ENCODE measurements at places on chromosomes 13 and 19.

- no peak for DNase-seq
Observed at GRCh38 chr19:9073806-9074205, 13.1 kb upstream of the OR1M1 start.

- DNase-seq = no peak
Observed at GRCh38 chr13:95304453-95304852, 3.2 kb upstream of the ABCC4 start.

- DNase-seq = peak; percentile 87
Observed at GRCh38 chr19:13212759-13213330, 62.6 kb downstream of the IER2 start.

DNA sequence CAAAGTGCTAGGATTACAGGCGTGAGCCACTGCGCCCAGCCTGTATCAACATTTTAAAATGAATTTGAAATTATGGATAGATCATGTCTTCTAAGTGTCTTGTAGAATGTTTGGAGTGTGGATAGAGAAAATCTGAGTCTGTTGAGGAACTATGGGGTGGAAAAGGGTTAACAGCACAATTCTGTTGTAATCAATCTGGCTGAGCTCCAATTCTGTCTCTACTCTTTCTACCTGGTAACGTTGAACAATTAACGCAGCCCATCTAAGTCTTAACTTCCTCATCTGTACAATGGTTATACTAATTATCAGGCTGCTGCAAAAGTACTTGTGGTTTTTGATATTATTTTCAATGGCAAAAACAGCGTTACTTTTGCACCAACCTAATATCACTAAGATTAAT, 4.1 kb downstream of the FPR2 start:
- no peak for DNase-seq

- DNase-seq = peak; percentile 93
Observed at GRCh38 chr19:21568816-21569493, 63.6 kb downstream of the ZNF429 start.

- no peak for DNase-seq
Observed at GRCh38 chr13:41654796-41655195, 197.4 kb downstream of the RGCC start.

- DNase-seq = no peak
Observed at GRCh38 chr13:51823863-51824262, 19.9 kb upstream of the DHRS12 start.

- DNase-seq = peak; percentile 88
Observed at GRCh38 chr19:43555185-43555770, 20.0 kb downstream of the XRCC1 start.

GRCh38 chr13:27379694-27380641, 44.5 kb upstream of the GTF3A start:
- peak; percentile 78 for DNase-seq

DNA sequence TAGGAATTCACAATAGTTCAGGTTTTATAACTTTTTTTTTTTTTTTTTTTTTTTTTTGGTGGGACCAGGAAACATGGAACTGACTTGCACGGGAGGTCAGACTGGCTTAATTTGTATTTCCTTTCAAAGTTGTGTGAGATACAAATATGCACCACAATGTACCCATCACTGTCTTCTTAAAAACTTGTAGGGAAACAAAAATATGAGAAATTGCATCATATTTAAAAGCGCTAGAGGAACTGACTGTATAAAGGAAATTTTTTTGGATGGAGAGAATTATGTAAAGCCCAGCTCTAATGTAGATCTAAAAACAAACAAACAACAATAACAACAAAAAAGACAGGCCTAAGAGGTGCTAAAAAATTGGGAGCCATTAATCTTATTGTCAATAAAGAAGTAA, 246.5 kb downstream of the DCT start:
- no peak for DNase-seq

DNA sequence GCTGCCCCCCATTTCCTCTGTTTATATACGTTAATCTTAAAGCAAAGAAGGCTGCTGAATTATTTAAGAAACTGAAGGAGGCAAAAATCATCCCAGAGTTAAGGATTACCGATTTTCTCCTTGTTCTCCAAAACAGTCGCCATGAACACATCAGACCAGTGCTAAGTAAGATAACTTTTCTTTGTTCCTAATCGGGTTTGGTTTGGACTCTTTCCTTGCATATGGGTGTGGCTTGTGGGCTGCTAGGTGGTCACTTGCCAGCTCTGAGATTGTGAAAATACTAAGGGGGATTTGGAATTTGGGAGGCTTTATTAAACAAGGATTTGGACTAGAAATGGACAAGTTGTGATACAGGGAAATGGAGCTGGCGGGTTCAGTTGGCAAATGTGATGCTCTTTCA, 212.1 kb downstream of the OXGR1 start:
- no peak for DNase-seq

GRCh38 chr13:94433055-94433961, 46.2 kb downstream of the DCT start:
- peak; percentile 58 for DNase-seq

- DNase-seq = no peak
Observed at GRCh38 chr13:38804061-38804460, 117.2 kb downstream of the FREM2 start.

- DNase-seq = peak; percentile 42
Observed at GRCh38 chr19:11435833-11436313, 438 bp downstream of the PRKCSH start.

GRCh38 chr13:98054301-98054700, 88.6 kb upstream of the FARP1 start:
- DNase-seq = no peak

DNA sequence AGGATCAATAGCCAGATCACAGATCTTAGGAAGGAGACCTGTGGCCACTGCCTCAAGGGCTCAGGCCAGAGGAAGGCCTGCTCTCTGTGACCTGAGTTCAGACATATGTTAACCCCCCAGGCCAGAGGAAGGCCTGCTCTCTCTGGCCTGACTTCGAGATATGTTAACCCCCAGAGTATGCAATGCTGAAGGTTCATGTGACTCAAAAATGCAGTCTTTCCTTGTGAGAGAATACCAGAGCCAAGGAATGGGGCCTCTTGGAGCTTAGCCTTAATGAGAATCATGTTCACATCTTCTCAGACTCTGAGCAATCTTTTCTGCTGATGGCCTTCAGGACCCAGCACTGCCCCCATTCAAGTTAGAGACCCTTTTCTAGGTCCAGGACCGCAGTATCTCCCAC, 36.7 kb downstream of the MBNL2 start:
- no peak for DNase-seq

GRCh38 chr19:28846094-28846812, 366.7 kb downstream of the UQCRFS1 start:
- DNase-seq = no peak

DNA sequence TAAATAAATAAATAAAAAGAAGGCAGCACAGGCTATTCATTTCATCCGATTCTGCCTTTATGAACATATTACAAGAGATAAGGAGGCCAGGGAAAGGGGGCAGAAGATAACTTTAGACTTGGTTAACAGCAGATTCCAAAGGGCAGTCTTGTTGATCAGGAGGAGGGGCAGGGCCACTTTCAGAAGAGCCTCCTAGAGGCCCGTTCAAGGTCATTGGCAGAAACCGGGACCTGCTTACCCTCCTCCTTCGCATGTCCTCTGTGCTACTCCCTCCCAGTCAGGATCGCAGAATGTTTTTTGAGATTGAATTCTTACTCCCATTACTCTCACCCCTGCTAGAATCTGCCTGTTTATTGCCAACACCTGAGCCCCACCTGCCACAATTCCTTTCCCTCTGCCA, 217.0 kb upstream of the IPO5 start:
- no peak for DNase-seq

- no peak for DNase-seq
Observed at GRCh38 chr13:38671980-38672379, 14.9 kb upstream of the FREM2 start.

All from activated CD4-positive, alpha-beta T cell treated with anti-CD3 and anti-CD28 coated beads for 48 hours (primary cell).